ENCODE measurements at places on chromosomes 5 and 9. TPM values are rescaled to one million over a fixed set of nuclear protein-coding genes. Genes with fewer than 3 reads are reported as not detected.

PCDHB5 gene
- polyA plus RNA-seq = 7.3 TPM

DNAH5 gene
- polyA plus RNA-seq = 2.4 TPM

ADAMTS19 gene
- 7.2 TPM for polyA plus RNA-seq

CXXC5 gene
- polyA plus RNA-seq = 36.2 TPM

CARD9 gene
- polyA plus RNA-seq = 1.2 TPM

DMRT1 gene
- polyA plus RNA-seq = not detected

FGD3 gene
- polyA plus RNA-seq = 8.2 TPM

FAM81B gene
- polyA plus RNA-seq = 3.7 TPM

TEX48 gene
- not detected for polyA plus RNA-seq

CKMT2 gene
- 5.6 TPM for polyA plus RNA-seq

TSLP gene
- polyA plus RNA-seq = 0.24 TPM

Data from left renal pelvis (tissue), 4 donors.